Vagina (tissue), 2 donors: ENCODE measurements at places on chromosomes 5 and 9. TPM values are rescaled to one million over a fixed set of nuclear protein-coding genes. Genes with fewer than 3 reads are reported as not detected.

DNA sequence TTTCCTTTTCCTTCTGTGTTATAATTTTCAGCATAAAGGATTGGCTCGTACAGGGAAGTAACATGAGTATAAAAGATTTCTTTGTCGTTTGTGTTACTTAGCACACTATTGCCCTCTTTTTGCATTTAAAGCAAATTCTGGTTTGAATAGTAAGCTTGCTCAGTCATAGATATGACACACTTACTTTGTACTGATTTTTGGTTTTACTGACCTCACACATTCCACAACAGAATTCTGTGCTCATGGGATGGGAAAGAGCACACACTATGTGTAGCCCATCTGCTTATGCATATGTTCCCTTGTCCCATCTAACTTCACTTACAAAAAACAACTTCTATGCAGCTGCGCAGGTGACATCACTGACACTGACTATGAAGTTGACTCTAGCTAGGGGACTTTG is 111.9 kb upstream of the MTAP start:
- H3K4me3 ChIP-seq, result no peak overlapping the region
- no peak for DNase-seq
- no peaks in the 10 kb centered on the region for H3K36me3 ChIP-seq
- no peaks in the 10 kb centered on the region for H3K27me3 ChIP-seq
- H3K4me1 ChIP-seq, result peaks cover 11% of the 10 kb centered on the region

Gene PCDHB15
- total RNA-seq, result 3.2 TPM

DNA sequence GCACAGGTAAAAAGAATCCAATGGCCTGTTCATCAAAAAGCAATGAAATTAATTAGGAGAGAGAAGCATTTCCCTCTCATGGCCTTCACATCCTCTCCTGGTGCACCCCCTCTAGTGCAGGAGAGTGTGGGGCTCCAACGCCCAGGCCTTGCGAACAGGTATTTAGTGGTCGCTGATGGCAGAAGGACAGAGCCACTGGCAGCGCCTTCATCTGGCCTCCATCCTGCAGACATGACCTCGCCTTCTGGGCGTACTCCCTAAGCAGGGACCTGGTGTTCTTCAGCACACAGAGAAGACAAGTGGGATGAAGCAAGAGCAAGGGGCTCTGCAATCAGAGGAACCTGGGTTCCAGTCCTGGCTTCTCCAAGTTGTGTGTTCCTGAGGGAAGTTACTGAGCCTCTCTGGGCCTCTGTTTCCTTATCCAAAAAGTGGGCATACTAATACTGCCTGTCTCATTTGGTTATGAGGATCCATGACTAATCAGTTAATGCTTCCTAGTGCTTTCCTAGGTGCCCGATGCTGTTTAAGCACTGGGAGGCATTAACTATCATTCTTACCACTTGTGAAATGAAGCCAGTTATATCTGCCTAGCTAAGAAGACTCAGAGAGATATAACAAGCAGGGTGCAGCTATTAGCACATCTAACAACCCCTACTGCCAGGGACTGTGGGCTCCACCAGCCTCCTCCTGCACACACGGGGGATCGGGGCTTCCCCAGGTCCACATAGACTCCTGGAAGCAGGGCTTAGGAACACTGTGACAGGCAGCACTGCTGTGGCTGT is 77.3 kb downstream of the SEMA4D start:
- no peaks in the 10 kb centered on the region for H3K36me3 ChIP-seq
- H3K27me3 ChIP-seq, result no peaks in the 10 kb centered on the region
- no peak overlapping the region for H3K4me3 ChIP-seq
- no peak overlapping the region for H3K27ac ChIP-seq
- DNase-seq, result no peak
- H3K4me1 ChIP-seq, result peaks cover 2% of the 10 kb centered on the region

GRCh38 chr9:9598723-9599122 is 1014.1 kb downstream of the PTPRD start:
- no peaks in the 10 kb centered on the region for H3K36me3 ChIP-seq
- H3K4me3 ChIP-seq, result no peak overlapping the region
- no peak for DNase-seq
- no peak overlapping the region for H3K27ac ChIP-seq

Gene TOR2A
- 12.3 TPM for total RNA-seq

DNA sequence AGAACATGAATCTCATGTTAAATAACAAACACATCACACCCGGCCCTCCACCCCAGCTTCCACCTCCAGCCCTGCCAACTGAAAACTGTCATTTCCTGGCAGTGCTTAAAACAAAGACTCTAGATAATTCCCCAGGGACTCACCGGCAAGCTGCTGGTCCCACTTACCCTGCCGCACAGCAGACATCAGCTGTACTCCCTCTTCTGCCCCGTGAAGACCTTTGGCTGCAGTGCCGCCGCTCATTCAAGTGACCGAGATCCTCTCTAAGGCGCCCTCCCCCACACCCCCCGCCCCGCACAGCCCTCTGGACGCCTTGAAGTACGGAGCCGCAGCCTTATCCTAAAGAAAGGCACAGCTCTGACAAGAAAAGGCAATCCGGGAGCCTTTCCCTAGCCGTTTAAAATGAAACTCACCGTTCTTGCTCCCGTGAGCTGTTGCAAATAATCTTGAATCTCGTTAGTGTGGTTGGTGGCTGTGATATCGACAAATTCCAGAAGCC is 434 bp downstream of the GLRX start:
- peaks cover 71% of the 10 kb centered on the region for H3K4me1 ChIP-seq
- no peak for DNase-seq
- H3K36me3 ChIP-seq, result no peaks in the 10 kb centered on the region
- H3K4me3 ChIP-seq, result peak overlapping the region; percentile 68

DNA sequence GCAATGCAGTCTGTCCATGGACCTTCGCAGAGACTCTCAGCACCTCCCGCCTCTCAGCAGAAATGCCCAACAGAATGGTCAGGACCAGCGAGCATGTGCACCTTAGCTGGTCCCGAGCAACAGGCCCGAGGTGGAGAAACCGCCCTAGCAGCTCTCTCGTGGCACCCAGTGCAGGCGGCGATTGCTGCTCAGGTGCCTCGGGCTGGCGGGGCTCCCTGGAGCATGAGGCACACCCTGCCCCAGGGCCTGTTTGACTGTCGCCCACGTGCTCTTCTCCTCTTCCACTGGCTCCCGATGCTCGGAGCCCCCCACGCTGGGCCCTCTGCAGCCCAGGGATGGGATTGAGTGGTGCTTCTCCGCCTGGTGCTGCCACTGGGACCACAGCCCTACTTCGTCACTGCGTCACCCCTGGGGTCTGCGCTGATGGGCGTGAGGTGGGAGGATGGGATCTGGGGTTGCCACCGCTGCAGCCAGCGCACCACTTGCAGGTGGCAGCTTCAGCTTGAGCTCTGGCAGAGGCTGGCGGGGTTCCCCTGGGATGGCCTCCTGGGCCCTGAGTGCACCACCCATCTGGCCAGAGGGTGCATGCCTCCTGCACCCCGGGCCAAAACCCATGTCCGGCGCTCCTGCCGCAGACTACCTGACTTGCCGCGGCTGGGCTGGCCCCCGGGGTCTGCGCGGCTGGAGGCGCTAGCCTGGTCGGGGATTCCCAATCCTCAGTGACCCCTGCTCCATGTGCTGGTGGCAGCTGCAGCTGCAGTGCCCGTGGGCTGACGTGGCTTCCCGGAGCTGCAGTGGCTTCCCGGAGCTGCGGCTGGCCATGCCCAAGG is 244.2 kb downstream of the FOXD4L6 start:
- H3K36me3 ChIP-seq, result no peaks in the 10 kb centered on the region
- DNase-seq, result peak; percentile 94
- no peak overlapping the region for H3K27ac ChIP-seq
- no peak overlapping the region for H3K4me3 ChIP-seq

DNA sequence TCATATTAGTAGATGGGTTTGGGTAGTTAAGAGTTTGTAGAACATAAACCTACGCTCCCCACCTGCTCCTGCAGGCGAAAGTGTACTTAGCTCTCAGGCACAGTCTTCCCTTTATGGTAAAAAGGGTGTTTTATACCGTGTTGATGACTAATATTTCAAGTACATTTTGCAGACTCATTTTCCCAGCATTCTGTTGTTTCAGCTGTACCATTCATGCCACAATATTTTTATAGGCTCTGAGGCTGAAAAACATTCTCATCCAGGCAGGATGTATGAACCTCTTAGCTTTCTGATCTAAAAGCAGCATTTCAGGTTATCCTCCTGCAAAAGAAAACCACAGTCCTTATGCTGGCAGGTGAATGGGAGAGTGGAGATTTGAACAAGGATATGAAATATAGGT is 231.4 kb downstream of the NR2F1-AS1 start:
- no peak overlapping the region for H3K27ac ChIP-seq
- H3K27me3 ChIP-seq, result no peaks in the 10 kb centered on the region
- DNase-seq, result no peak
- no peaks in the 10 kb centered on the region for H3K36me3 ChIP-seq
- no peaks in the 10 kb centered on the region for H3K4me1 ChIP-seq

- no peak for DNase-seq
- H3K4me1 ChIP-seq, result no peaks in the 10 kb centered on the region
- no peak overlapping the region for H3K27ac ChIP-seq
- no peak overlapping the region for H3K4me3 ChIP-seq
- no peaks in the 10 kb centered on the region for H3K36me3 ChIP-seq
Observed at GRCh38 chr5:146662229-146662628, 146.2 kb upstream of the GPR151 start.

- no peak overlapping the region for H3K27ac ChIP-seq
- no peaks in the 10 kb centered on the region for H3K27me3 ChIP-seq
- no peak for DNase-seq
- no peaks in the 10 kb centered on the region for H3K4me1 ChIP-seq
- H3K4me3 ChIP-seq, result no peak overlapping the region
Observed at GRCh38 chr9:38130724-38131123, 61.7 kb upstream of the SHB start.

GRCh38 chr5:147482706-147483180 is 27.1 kb downstream of the DPYSL3 start:
- peak overlapping the region; percentile 70 for H3K27ac ChIP-seq
- DNase-seq, result no peak
- H3K4me3 ChIP-seq, result no peak overlapping the region
- H3K36me3 ChIP-seq, result no peaks in the 10 kb centered on the region

GRCh38 chr9:114757984-114758383 is 47.9 kb downstream of the TNFSF15 start:
- H3K27me3 ChIP-seq, result no peaks in the 10 kb centered on the region
- no peak overlapping the region for H3K4me3 ChIP-seq
- no peaks in the 10 kb centered on the region for H3K36me3 ChIP-seq
- no peak overlapping the region for H3K27ac ChIP-seq

GRCh38 chr5:10400831-10401230 is 40.8 kb upstream of the ROPN1L start:
- H3K4me1 ChIP-seq, result no peaks in the 10 kb centered on the region
- H3K36me3 ChIP-seq, result peaks cover 46% of the 10 kb centered on the region
- no peak overlapping the region for H3K4me3 ChIP-seq
- peak overlapping the region; percentile 0 for H3K27ac ChIP-seq

DNA sequence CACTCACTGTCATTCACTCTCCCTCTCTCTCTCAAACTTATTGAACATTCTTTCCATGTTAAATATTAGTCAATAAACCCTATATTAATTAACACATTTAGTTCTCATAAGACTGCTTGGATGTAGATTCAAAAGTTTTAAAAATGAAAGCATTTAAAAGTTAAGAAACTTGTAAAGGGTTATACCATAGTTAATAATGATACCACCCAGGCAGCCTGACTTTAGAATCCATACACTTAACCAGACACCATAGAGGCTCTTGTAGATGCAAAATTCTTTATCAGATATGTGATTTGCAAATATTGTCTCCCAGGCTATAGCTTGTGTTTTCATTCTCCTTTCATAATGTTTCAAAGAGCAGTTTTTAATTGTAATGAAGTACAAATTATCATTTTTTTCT is 335.8 kb upstream of the ACTBL2 start:
- no peak overlapping the region for H3K4me3 ChIP-seq
- H3K36me3 ChIP-seq, result no peaks in the 10 kb centered on the region
- no peak overlapping the region for H3K27ac ChIP-seq
- DNase-seq, result no peak
- no peaks in the 10 kb centered on the region for H3K27me3 ChIP-seq
- H3K4me1 ChIP-seq, result peaks cover 11% of the 10 kb centered on the region

Gene STC2
- 2.9 TPM for total RNA-seq

- no peak for DNase-seq
- H3K27ac ChIP-seq, result no peak overlapping the region
- H3K4me3 ChIP-seq, result no peak overlapping the region
Observed at GRCh38 chr5:17794815-17795214, 160.6 kb downstream of the TAF11L14 start.

- no peaks in the 10 kb centered on the region for H3K27me3 ChIP-seq
- no peak overlapping the region for H3K27ac ChIP-seq
- peaks cover 9% of the 10 kb centered on the region for H3K4me1 ChIP-seq
- H3K4me3 ChIP-seq, result no peak overlapping the region
- no peaks in the 10 kb centered on the region for H3K36me3 ChIP-seq
Observed at GRCh38 chr5:126865299-126865698, 88.4 kb downstream of the LMNB1 start.

Gene STOM
- 263 TPM for total RNA-seq

DNA sequence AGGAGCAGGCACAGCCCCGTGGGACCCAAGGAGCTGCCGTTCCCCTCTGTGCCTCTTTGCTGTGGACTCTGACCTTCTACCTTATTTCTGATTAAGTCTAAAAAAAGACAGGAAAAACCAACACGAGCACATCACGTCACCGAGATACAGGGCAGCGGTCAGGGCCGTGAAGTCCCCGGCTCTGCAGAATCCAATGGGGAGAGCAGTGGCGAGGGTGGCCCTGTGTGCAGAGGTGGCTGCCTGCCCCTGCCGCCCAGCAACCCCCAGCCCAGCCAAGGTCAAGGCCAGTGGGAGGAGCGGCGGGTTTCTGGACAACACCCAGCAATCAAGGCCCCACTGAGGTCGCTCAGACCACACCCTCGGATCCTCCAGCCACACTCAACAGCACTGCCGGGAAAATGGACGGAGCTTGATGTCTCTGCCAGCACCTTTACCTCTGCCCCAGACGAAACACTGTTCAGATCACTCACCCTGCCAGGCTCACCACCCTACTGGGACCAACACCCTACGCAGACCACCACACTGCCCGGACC is 32.7 kb upstream of the SLC9A3 start:
- H3K4me1 ChIP-seq, result no peaks in the 10 kb centered on the region
- H3K4me3 ChIP-seq, result no peak overlapping the region
- no peak for DNase-seq
- no peaks in the 10 kb centered on the region for H3K27me3 ChIP-seq
- no peaks in the 10 kb centered on the region for H3K36me3 ChIP-seq
- H3K27ac ChIP-seq, result no peak overlapping the region

Gene CDH6
- total RNA-seq, result 5.2 TPM

DNA sequence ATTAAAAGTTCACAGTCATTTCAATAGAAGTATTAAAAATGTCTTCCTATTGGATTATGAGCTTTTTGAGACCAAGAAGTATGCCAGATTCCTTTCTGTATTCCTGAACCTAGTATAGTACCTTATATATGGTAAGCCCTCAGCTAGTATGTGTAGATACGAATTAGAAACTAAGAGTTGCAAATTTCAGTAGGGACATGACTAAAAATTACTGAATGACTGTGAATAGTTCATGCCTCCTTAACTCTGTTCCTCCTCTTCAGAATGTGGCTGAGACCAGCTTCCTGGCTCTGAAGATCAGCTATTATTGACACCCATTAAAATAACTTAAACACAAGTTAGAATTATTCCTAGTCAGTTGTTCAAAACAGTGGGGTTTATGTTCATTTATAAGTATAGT is 19.7 kb downstream of the KDM3B start:
- H3K4me1 ChIP-seq, result peaks cover 42% of the 10 kb centered on the region
- no peak overlapping the region for H3K27ac ChIP-seq
- H3K36me3 ChIP-seq, result peaks cover 42% of the 10 kb centered on the region
- no peak for DNase-seq

Gene CCL28
- total RNA-seq, result 0.74 TPM

- no peak overlapping the region for H3K4me3 ChIP-seq
- no peaks in the 10 kb centered on the region for H3K27me3 ChIP-seq
- DNase-seq, result no peak
- H3K27ac ChIP-seq, result no peak overlapping the region
Observed at GRCh38 chr5:42090162-42090561, 165.1 kb downstream of the FBXO4 start.
